ENCODE measurements at places on chromosomes 6 and 20.

DNA sequence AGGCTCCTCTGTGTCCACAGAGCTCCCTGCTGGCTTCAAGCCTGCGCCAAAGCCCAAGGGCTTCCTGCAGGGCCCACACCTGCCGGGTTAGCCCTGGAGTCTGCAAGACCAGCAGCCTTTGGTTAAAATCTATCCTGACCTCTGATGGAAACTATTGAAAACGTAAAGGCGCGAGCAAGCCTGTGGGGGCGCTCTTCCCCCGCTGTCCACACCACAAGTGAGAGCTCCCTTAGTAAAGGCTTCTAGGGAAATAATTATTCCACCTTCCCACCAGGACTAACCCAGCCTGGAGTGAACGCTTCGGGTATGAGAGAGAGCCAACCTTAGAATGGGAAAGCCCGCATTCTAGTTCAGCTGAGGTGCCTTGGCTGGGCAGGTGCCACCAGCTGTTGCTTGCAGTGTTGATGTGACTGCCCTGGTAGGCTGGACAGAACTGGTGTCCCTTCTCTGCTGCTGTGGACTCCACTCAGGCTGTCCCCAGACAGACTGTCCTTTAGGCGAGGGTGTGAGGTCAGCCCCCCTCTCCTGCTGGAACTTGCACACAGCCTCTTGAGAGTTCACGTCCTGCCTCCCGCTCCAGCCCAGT lies 68.7 kb downstream of the SYTL3 start:
- no peak for DNase-seq

- DNase-seq, result no peak
Observed at GRCh38 chr6:26351544-26351953, 13.4 kb upstream of the BTN3A2 start.

DNA sequence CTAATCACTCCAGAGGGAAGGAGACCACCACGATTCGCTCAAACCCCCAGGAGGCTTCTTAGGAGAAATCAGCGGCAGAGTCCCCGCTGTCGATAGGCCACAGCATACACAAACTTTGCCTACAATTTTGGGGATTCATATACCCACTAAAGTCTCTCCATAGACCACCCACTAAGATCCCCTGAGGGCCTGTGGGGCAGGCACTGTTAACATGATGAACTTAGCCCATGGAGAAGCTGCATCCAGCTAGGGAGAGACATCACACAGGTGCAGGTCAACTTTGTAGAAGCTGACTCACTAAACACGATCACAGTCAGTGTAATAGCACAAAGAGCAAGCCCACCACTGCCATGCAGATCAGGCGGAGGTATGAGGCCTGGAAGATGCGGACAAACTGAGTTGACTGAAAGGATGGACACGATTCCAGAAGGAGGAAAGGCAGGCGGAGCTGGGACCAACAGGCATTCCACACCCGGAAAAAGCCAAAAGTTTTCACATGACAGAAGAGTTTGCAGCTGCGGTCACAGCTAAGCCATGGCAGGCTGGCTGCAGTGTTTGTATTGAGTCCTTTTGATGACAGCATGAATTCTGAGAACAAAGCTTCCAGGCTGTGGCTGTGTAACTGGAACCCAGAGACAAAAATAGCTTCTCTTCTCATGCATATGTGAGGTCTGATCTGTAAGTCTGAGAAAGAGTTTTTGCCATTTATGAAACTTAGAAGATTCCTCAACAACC lies 75.7 kb upstream of the QKI start:
- DNase-seq, result no peak

DNA sequence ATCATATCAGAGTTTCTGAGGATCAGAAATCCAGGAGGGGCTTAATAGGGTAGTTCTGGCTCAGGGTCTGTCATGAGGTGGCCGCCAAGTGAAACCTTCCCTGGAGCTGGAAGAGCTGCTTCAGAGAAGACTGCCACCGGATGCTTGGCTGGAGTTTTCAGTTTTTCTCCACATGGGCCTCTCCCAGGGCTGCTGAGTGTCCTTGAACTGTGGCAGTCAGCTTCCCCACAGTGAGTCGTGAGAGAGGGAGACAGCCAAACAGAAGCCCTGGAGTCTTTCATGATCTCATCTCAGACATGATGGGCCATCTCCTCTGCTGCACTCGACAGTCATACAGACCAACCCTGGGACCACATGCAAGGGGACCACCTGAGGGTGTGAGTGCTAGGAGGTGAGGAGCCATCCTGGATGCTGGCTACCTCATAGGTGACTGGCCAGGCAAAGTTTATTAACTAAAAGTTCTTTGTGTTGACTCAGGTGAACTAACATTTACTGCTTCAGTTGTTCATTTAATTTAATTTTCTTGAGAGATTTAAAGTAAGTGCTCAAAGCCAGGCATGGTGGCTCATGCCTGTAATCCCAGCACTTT lies 71.5 kb downstream of the SHLD1 start:
- DNase-seq, result no peak

GRCh38 chr6:132314432-132314831 lies 86.8 kb downstream of the MOXD1 start:
- DNase-seq, result no peak

DNA sequence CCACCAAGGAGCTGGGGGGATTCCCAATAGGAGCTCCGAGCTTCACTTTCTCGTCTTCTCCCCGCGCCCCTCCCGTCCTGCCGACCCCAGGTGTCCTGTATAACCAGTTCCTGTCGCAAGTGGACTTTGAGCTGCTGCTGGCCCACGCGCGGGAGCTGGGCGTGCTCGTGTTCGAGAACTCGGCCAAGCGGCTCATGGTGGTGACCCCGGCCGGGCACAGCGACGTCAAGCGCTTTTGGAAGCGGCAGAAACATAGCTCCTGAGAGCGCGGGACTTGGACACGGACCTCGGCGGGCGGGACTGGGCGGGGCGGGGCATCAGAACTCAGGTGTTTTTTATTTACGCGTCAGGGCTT lies 340 bp upstream of the VARS2 start:
- no peak for DNase-seq

GRCh38 chr6:84027340-84028181 lies 6.0 kb upstream of the MRAP2 start:
- no peak for DNase-seq

DNA sequence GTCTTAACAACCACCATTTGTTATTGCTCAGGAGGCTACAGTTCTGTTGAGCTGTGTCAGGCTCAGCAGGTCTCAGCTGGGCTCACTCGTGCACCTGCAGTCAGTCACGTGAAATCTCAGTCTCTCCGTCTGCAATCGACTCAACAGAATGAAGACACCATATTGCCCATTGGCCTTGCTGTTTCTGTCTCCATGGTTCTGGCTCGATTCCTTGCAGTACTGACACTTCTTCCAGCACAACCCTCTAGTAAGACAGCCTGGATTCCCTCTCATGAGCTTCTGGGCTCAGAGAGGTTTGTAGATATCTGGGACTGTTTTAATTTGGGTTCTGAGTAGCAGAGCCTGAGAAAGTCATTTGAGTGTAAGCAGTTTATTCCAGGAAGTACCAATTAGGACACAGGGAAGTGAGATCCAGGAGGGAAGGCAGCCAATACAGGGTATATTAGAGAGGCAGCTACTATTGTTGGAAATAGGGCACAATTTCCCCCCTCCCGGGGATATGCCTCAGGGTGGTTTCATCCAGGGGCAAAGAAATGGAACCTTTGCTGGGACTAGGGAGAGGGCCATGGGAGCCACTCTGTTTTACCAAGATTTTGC lies 87.4 kb upstream of the RALGAPA2 start:
- DNase-seq, result no peak

- no peak for DNase-seq
Observed at GRCh38 chr6:130908958-130909357, 81.8 kb downstream of the SMLR1 start.

GRCh38 chr6:132797951-132798868 lies at the start of gene SLC18B1:
Gene SLC18B1, minus strand, starts transcription at chr6:132798637. Its CDS starts 181 bp downstream, at chr6:132798456.
- DNase-seq, result peak; percentile 59

GRCh38 chr6:70507161-70507560 lies 59.6 kb upstream of the SDHAF4 start:
- DNase-seq, result no peak

GRCh38 chr6:79146421-79146820 lies 68.4 kb upstream of the PHIP start:
- no peak for DNase-seq

- no peak for DNase-seq
Observed at GRCh38 chr6:84263557-84263956, 36.1 kb upstream of the CEP162 start.

- DNase-seq, result no peak
Observed at GRCh38 chr6:110315869-110316398, 42.2 kb downstream of the METTL24 start.

GRCh38 chr20:46779831-46780230 lies 70.4 kb downstream of the SLC2A10 start:
- DNase-seq, result no peak

DNA sequence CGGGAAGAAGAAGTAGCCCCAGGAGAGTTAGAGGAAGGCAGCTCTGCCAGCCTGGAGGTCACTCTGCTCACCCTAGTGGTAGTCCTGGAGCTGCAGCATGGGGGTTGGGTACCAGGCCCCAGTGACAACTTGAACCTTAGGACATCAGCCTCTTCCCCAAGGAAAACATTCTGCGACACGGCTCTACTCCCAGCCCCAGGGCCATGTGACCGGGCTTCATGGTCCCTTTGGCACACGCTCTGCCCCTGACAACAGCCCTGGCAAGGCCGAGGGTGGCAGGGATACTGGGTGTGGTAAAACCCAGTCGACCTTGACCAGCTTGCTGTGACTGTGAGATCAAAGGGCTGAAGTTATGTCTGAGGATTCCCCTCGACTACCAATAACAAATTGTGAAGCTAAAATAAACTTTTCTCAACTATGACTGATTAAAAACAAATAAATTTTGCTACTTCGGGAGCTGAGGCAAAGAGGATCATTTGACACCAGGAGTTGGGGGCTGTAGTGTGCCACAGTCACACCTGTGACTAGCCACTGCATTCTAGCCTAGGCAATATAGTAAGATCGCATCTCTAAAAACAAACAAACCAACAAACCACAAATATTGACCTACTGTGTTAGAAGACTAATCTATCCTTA lies 24.4 kb upstream of the ARID1B start:
- DNase-seq, result no peak

GRCh38 chr6:153131037-153131981 lies at the start of gene RGS17:
Gene RGS17, minus strand, starts transcription at chr6:153131282. Its CDS starts 87,264 bp downstream, at chr6:153044018.
- DNase-seq, result no peak

- DNase-seq, result peak; percentile 5
Observed at GRCh38 chr20:20593447-20594170, 118.8 kb downstream of the RALGAPA2 start.
